ENCODE measurements at places on chromosomes 4 and X. TPM values are rescaled to one million over a fixed set of nuclear protein-coding genes. Genes with fewer than 3 reads are reported as not detected.

Gene CSAG2
- total RNA-seq = not detected

Gene POU4F2
- total RNA-seq = not detected

Gene C1QTNF7
- total RNA-seq = not detected

Gene PABPC5
- total RNA-seq = 0.45 TPM

Gene FAM241A
- total RNA-seq = 9.7 TPM

Gene P2RY8
- total RNA-seq = not detected

Gene OTC
- not detected for total RNA-seq

Gene STOX2
- total RNA-seq = 0.09 TPM

Gene NUP62CL
- not detected for total RNA-seq

Gene CT47A1
- total RNA-seq = not detected

Gene NAA11
- not detected for total RNA-seq

Gene MAGED4
- 10.5 TPM for total RNA-seq

Gene NDNF
- total RNA-seq = not detected

Gene ARR3
- total RNA-seq = not detected

Gene CLIC2
- 0.56 TPM for total RNA-seq

Gene FSTL5
- not detected for total RNA-seq

Gene MAML3
- total RNA-seq = 9.2 TPM

Gene HTN3
- total RNA-seq = not detected

Gene QRFPR
- not detected for total RNA-seq

Gene GASK1B
- total RNA-seq = 99.3 TPM

Gene RHOXF2
- not detected for total RNA-seq

Gene CYLC1
- not detected for total RNA-seq

Gene SMIM10L2A
- total RNA-seq = 0.38 TPM

Gene CYTL1
- total RNA-seq = 30.6 TPM

Gene RAI2
- total RNA-seq = 0.09 TPM

Measured in endothelial cell of coronary artery (primary cell).